Right forelimb (tissue), 1 donor: ENCODE measurements at places on chromosomes 2 and 18.

DNA sequence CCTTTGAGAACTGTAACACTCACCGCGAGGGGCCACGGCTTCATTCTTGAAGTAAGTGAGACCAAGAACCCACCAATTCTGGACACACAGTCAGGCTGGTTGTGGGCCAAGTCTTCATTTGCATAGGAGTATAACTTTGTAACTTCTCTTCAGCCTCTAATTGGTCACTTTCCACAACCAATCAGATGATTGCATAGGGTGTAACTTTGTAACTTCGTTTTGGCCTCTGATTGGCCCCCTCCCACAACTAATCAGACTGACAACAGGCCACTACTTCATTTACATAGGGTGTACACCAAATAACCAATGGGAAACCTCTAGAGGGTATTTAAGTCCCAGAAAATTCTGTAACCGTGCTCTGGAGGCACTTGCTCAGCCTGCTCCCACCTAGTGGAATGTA is 77.5 kb upstream of the TCF4 start:
- DNase-seq, result no peak

GRCh38 chr2:19244460-19245363 is 113.7 kb downstream of the OSR1 start:
- DNase-seq, result no peak

GRCh38 chr2:36626071-36626470 is 28.1 kb upstream of the FEZ2 start:
- DNase-seq, result no peak

DNA sequence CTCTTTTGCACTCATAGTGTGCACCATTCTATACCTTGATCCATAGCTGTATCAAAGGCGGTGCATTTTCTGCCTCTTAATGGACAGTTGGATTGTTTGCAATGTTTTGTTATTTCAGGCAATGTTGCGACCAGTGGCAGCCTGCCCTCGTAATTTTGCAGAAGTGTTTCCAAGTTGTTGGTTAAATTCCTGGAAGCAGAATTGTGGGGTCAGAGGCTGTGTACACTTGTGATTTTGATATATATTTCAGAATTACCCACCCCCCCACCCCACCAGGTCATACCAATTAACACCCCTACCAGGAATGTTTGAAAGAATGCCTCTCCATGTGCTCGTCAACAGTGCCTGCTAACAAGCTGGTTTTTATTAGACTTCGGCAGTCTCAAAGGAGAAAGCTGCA is 32.4 kb upstream of the IL1R1 start:
- DNase-seq, result no peak

DNA sequence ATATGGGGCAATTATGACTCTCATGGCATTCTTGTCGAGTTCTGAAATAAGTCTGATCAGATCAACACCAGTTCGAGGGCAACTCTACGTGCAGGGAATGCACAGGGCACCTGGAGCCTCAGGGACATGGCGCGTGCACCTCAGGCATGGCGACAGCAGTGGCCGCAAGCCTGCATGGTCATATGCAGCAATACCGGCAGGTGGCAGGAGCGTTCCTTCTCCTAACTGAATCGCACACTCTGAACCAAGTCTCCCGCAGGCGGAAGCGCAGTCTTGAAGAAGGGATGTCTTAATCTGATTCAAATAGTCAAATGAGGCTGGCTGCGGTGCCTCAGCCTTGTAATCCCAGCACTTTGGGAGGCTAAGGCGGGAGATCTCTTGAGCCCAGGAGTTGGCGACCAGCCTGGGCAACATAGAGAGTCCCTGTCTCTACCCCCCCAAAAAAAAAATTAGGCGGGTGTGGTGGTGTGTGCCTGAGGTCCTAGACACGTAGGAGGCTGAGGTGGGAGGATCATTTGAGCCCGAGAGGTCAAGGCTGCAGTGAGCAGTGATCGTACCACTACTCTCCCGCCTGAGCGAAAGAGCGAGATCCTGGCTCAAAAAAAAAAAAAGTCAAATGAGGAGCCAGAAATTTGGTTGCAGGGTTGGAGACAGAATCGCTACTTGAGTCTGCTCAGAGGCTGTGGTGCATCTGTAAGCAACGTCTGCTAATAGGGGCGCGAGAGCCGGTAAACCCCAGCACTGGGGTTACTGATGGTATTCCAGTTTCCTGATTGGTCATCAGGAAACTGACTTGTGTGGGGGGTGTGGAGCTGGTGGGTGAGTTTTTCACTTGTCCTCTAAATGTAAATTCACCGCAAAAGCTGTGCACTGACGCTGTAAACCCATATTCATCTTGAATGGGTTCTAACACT is 28.8 kb downstream of the FHL2 start:
- DNase-seq, result peak; percentile 86

- no peak for DNase-seq
Measured at GRCh38 chr2:46870051-46870839, 45.4 kb downstream of the MCFD2 start.

GRCh38 chr18:50656841-50657470 is 97.1 kb downstream of the MAPK4 start:
- no peak for DNase-seq

DNA sequence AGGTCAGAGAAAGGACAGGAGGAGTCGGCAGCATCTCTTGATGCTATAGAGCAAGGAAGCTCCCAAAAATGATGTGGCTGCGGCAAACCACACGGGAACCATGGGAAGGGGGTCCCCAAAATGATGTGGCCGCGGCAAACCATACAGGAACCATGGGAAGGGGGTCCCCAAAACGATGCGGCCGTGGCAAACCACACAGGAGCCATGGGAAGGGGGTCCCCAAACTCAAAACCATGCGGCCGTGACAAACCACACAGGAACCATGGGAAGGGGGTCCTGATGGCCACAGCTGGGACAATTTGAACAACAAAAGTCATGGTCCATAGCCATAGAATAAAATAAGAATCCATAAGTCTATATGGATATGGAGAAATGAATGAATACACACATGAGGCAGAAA is 58.4 kb upstream of the GLI2 start:
- DNase-seq, result no peak

GRCh38 chr2:121257480-121257840 is 27.5 kb downstream of the TFCP2L1 start:
- no peak for DNase-seq

DNA sequence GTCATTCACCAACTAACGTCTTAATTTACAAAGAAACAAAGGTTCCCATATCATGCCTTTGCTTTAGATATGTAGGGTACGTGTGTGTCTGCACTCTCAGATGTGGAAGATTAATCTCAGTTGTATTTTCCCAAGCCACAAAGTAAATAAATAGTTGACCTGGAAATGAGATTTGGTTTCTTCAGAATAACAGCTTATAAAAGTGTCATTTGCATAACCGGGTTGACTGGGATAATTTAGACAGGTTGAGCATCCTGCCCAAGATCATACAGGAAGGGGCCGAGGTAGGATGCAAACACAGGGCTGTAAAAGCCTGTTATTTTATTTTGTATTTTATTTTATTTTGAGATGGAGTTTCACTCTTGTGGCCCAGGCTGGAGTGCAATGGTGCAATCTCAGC is 19.5 kb downstream of the ATG16L1 start:
- no peak for DNase-seq

- DNase-seq, result no peak
Measured at GRCh38 chr2:49261781-49262180, 107.5 kb upstream of the FSHR start.

DNA sequence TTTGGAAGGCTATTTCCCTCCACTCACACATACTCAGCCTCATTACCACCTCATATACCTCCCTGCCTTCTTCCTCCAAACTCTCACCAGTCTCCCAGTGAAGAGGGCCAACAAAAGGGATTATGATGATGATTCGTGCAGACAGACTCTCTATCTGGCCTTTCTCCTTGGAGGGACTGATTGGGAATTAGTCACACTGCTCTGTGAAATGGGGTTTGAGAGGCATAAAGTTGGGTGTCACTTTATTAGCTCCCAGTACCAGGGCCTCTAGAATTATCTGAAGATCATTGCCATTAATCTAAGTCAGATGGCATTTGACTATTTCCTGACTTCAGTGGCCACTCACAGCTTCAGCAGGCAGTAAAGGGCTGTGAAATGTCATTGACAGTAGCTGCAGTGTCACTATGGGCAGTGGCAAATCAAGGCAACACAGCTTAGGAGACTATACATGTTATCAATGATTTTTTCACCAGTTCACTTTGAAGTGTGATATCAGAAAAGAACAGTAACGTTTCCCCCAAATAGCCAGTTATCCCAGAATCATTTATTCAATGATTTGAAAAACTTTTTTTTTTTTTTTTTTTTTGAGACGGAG is 17.4 kb downstream of the CNRIP1 start:
- no peak for DNase-seq

GRCh38 chr2:34578641-34579040 is 979.5 kb upstream of the FAM98A start:
- no peak for DNase-seq

DNA sequence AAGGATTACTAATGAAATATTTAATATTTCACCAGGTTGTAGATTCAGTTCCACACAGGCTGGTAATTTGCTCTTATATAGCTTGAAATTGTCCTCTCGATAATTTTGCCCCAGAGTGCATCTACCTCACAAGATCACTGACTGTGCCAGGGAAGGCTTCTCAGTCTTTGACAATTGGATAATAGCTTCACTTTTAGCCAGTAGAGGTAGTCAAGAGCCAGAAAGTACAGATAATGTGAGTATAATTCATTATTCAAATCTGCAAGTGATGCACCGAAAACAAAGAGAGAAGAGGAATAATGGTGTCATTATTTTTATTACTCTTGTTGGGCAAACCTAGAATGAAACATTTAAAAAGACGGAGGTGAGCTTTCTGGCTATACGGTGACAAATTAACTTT is 292.8 kb downstream of the EN1 start:
- no peak for DNase-seq

- no peak for DNase-seq
Measured at GRCh38 chr2:96642564-96643360, at the start of gene FER1L5. Gene FER1L5, plus strand, starts transcription at chr2:96642764. Its CDS starts 73 bp downstream, at chr2:96642837.

DNA sequence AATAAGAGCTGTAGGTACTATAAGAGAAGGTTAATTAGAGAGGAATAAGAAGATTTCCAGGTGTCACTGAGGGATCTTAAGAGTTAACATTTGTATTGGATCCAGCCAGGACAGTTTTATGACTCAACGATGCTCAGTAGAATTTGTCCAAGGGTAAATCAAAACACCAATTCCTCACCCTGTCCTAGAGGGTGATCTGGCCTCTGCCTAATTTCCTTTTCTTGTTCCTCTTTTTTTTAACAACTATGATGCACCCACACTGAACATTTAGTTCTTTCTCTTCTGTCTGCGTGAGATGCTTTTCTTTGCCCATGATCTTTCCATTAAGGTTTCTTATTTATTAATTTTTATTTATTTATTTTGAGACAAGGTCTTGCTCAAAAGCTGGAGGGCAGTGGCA is 92.0 kb downstream of the PMS1 start:
- no peak for DNase-seq

DNA sequence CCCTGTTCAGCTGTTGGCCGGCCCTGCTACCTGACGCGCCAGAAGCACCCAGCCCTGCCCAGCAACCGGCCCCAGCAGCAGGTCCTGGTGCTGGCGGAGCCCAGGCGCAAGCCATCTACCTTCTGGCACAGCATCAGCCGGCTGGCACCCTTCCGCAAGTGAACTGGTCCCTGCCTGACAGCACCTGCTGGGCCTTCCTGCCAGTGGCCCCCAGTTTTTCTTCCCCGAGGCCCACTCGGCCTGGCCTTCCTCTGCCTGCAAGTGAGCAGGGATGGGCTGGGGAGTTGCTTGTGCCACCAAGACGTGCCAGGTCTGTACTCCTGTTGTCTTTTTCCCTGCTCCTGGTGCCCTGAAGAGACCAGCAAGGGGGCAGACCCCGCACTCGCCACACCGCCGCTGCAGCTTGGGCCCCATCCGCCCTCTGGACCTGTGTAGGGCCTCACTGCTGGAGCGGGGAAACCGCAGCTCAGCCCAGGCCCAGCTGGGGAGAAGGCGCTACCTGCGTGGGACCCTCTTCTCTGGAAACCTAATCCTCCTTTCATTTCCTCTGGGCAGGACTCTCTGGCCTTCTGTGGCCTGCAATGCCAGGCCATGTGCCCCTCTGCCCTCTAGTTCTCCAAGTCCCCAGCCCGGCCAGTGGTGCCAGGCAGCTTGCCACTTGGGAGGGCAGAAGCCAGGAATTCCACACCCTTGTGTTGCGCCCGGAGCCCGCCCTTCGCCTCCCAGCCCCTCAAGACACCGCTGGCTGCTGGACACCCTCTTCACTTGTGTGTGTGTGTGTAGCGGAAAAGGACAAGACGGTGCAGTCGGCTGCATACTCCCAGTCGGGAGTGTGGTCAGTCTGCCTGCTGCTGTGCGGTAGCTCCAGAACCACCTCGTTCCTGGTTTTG is 47.0 kb downstream of the FAM168B start:
- no peak for DNase-seq
